ENCODE measurements at places on chromosomes 3 and 15.

GRCh38 chr3:157958457-157958856, 147.8 kb downstream of the SHOX2 start:
- DNase-seq = no peak

DNA sequence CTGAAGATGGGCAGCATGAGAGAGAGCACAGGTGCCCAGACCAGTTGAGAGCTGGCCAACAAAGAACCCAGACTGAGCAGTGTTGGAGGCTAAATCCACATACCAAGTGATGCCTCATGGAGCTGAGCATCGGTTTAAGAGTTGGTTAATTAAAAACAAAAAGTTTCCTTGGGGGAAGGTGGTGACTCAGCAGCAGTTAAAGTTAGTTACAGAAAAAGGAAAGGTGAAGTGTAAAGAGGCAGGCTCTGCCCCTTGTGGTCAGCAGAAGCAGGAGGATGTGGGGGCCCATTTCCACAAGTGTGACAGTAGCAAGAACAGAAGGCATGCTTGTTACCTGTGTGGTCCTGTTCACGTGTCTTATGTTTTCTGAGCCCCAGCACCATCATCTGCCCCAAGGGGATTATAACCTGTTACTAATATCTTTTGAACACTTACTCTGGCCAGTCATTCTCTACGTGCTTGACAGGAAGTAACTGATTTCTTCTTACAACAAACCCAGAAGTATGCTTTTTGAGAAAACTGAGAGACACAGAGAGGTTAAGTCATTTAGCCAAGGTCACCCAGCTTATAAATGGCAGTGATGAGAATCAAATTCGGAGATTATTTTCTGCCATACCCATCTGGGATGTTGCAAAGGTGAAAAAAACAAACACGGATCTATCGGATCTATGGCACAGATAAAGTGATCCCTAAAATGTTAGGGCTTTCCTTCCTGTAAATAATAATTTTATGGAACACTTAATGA, 91.0 kb downstream of the EPHB1 start:
- no peak for DNase-seq

GRCh38 chr3:141336672-141337522, 31.4 kb upstream of the ZBTB38 start:
- peak; percentile 93 for DNase-seq

DNA sequence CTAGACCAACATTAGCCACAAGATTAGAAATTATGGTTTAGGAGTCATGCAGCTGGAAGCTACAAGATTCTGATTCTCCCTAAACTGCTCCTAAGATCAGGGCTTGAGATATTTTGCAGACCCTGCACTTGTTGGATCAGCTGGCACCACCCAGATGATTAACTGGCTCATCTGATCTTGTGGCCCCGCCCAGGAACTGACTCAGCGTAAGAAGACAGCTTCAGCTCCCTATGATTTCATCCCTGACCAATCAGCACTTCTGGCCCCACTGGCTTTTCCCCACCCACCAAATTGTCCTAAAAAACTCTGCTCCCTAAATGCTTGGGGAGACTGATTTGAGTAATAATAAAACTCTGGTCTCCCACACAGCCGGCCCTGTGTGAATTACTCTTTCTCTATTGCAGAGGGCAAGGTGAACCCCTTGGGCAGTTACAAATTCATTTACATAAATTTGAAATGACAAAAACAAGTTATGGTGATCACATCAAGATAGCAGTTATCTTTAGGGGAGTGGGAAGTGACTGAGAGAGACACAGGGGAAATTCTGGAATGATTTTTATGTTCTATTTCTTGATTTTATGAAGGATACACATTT, 76.5 kb downstream of the CD200R1L start:
- DNase-seq = peak; percentile 94

DNA sequence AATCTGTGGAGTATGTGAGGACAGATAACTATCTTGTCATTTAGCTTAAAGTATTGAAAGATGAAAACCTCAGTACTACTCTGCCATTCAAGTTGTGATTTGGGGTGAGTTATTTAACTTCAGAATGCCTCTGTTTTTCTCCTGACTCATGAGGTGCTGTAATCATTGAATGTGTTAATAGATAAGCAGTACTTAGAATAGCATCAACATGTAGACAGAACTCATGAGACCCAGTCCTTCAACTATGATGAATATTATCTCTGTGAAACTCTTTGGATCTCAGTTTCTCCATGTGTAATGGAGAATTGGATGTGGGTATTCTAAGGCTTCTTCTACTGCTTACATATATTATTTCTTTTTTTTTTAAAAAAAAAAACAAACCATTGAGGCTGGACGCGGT, 431.4 kb downstream of the GRM7 start:
- DNase-seq = no peak

- no peak for DNase-seq
Observed at GRCh38 chr15:68503213-68503612, 71.2 kb upstream of the ITGA11 start.

DNA sequence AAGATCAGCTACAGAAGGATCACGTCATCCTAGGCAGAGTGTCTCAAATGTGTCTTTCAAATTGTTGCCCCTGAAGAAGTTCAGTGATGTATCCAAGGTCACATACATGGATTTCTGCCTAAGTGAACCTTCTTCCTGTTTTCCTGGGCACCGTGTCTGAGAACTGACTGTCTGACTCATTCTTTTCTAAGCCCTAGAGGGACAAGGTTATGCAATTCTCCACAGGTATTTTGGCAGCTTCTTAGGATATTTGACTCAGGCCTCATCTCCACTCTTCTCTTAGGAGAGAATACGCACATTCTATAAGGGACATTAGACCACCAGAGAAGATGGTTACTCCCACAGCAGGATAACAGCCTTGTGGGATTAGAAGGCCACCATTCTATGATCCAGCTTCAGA, 391.9 kb upstream of the THBS1 start:
- DNase-seq = peak; percentile 97
